Heart left ventricle (tissue), 16 donors: ENCODE measurements at places on chromosomes 7 and 10. TPM values are rescaled to one million over a fixed set of nuclear protein-coding genes. Genes with fewer than 3 reads are reported as not detected.

UNCX gene
- not detected for total RNA-seq

TACC2 gene
- total RNA-seq, result 275 TPM

FAM221A gene
- 3.7 TPM for total RNA-seq

MLXIPL gene
- 10.1 TPM for total RNA-seq

PLXNA4 gene
- total RNA-seq, result 8.5 TPM
